ENCODE measurements at places on chromosomes 5 and 9.

DNA sequence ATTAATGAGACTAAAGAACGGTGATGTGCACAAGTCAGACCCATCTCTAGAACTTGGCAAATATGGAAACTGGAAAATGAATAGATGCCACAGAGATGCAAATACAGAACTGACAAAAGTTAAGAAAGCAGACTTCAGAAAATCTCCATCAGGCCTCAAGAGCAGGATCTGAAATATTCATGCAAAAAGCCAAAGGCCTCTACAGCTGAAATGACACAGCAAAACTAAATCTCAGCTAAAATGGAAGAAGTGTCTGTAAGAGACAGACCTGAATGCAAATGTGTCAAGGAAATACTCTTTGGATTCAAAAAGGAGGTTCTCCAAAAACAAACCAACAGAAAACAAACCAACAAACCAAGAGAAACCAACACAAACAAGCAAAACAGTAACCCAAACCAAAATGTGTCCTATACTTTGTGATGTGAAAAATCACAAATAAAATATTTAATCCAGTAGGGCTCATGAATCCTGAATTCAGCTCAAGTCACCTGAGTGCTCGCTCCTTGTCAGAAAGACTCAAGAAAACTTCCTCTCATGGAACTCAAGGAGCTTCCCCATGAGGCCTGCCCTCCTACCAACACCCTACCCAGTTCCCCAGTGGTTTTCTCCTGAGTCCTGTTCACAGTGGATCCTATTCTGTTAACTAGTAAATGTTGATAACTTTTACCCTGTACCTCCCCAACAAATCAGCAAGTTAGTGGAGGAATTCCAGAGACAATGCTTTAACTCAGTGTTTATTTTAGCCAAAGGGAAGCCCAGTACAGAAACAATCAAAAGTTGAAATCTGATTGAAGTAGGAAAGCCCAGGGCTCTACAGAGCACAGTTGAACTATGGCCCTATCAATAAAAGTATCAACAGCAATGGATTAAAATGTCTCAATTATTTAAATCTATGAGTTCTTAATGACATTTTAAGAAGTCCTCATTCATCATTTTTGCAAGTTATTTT is 14.6 kb downstream of the MRPS27 start:
- no peak for DNase-seq

GRCh38 chr5:56088967-56089829 is 94.4 kb upstream of the IL6ST start:
- no peak for DNase-seq

- no peak for DNase-seq
Measured at GRCh38 chr9:114123031-114123977, 24.2 kb upstream of the KIF12 start.

GRCh38 chr5:136679233-136679632 is 313.9 kb upstream of the TRPC7 start:
- DNase-seq = no peak

DNA sequence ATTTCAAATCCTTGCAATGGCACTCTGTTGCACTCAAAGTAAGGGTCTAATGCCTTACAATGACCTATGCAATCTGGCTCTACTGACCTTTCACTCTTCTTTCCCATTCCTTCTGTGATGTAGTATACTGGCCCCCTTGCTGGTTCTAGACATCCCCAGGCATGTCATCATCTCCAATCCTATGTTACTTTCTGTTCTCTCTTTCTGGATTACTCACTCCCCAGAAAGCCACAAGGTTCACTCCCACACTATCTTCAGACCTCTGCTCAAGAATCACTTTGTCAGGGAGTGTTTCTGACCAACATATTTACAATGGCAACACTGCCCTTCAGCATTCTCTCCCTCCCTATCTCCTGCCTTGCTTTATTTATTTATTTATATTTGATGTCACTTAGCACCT is 802.2 kb upstream of the WWC1 start:
- no peak for DNase-seq

- DNase-seq = no peak
Measured at GRCh38 chr9:2039294-2040180, 24.4 kb downstream of the SMARCA2 start.

DNA sequence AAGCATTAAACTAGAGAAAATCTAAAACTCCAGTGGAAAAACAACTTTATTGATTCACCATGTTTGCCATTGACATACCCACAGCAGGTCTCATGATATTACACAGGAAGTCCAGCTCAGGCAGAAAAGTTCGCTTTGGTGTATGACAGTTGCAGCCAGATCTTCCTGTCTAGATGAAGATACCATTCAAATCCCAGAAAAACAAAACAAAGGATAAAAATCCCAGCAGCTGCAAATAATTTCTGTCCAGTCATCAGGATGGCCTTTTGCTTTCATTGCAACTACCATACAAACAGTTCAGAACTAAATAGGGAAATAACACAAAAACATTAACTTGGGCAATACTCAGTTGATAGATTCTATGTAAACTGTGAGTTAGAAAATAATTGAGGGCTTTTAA is 136.0 kb upstream of the NREP start:
- DNase-seq = no peak

GRCh38 chr5:103744159-103744558 is 181.6 kb upstream of the NUDT12 start:
- DNase-seq = no peak

DNA sequence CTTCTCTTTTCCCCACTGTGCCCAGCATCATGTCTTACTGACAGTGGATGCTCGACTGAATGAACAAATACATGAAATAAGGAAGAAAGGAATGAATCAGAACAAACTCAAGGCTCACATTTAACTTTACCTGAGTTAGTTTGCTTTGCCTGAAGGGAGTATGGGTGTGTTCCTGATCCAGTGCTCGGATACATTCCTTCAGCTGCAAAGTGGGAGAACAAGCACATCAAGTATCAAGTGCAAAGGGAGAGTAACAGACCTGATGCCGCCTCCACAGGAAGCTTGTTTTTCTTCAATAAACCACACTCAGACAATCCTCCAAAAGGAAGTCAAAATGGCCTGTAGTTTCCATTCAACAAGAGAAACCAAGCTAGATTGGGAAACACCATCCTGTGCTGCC is 66.1 kb downstream of the KIF24 start:
- no peak for DNase-seq

GRCh38 chr5:161544350-161544765 is 2.2 kb downstream of the GABRB2 start:
- no peak for DNase-seq

DNA sequence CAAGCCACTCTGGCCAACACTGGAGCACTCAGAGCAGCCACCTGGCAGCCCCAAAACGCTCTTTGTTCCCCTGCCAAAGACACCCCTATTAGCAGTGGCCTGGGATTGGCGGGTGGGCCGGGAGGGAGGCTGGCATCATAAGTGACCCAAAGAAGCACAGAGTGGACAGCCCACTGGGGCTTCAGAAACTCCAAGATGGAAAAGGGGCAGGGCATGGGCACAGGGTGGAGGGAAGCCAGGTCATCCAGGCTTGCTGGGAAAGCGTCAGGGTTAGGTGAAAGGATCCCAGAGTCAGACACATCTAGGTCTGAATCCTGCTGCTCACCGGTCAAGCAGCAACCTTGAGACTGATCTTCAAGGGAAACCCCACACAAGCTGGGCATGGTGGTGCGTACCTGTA is 14.8 kb downstream of the EEIG1 start:
- no peak for DNase-seq

GRCh38 chr9:114494776-114495569 is 10.3 kb downstream of the WHRN start:
- no peak for DNase-seq

- DNase-seq = no peak
Measured at GRCh38 chr5:159680095-159680494, 236.2 kb upstream of the ADRA1B start.

- no peak for DNase-seq
Measured at GRCh38 chr5:59685191-59685530, 208.4 kb downstream of the PDE4D start.

DNA sequence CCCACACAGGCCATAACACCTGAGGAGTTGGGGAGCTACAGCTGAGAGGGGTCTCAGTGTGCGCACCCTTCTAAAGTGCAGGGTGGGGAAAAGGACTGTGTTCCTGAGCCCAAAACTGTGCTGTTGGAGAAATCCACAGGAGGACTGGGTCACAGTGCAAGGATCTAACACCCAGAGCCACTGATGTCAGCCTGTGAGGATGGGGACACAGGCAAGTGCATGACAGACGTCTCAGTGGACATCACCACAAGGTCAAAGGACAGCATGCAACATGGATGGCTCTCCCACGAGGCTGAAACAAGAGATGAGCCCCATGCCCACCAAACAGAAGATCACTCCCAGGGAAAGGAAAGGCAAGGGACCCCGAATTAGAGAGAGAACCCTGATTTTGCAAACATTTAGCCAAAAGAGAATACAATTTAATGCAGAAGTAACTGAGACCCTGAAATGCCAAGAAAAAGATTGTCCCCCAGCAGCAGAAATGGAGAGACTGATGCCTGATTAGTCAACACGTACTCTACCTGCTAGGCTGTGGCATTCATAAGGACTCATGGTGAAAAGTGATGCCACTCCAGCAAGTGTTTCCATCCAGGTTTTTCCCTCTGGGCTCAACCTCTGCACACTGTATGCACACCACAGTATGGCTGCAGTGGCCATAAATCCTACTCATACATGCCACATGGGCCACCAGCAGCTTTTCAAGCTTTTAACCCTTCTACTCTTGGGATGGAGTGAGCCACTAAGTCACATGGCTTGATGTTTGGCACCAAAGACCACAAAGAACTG is 14.2 kb downstream of the KLF9 start:
- DNase-seq = no peak

- no peak for DNase-seq
Measured at GRCh38 chr5:102772273-102772672, 17.2 kb downstream of the PAM start.

- DNase-seq = no peak
Measured at GRCh38 chr5:97097326-97098230, 44.8 kb downstream of the LIX1 start.

- no peak for DNase-seq
Measured at GRCh38 chr9:4706971-4707622, 27.7 kb downstream of the CDC37L1 start.

DNA sequence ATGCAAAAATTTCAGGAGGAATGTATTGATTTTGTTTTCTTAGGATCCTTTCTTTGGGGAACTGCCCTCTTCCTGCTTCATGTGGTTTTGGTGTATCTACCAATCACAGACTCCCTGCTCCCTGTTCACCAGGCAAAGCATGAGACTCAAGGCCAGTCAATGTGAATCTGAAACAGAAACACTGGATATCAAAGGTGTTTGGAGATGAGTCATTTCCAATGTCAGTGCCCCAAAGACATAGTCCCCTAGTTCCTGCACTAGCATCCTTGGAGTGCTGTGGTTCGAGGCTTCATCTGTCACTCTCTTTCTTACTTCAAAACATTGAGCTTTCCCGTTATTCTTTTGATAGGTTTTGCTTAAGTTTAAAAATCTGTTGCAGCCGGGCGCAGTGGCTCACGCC is 8.1 kb downstream of the PPP3R2 start:
- no peak for DNase-seq
